Uterus (tissue), 4 donors: ENCODE measurements at places on chromosomes 7 and 10.

DNA sequence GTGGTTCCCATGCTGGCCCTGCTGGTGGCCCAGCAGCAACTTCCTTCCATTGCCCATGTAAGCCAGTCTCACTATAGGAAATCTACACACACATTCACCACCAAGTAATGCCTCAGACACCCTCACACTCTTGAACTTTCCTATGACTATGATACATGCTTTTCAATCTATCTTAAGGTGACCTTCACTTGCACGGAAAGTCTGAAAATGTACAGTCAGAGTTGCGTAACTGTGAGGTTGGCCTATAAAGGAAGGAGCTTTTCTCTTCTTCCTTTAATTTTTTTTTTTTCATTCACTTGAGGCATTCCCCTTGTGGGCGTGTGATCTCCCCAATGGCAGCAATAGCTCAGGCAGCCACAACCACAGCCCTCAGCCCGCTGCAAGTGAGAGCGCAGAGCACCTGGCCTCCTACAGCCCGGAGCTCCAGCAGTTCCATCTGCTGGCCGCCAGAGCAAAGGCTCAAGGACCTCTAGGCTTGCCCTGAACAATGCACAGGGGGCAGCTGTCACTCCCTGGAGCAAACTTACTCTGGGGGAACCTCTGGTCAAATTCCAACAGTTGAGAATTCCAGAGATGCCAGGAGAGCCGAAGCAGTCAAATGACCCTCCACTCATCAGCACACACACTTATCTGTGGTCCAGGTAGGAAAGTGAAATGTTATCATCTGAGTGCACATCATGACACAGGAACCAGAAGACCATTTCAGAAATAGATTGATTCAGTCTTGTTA, 123.1 kb upstream of the ADO start:
- H3K4me3 ChIP-seq, result no peak overlapping the region
- H3K27me3 ChIP-seq, result no peaks in the 10 kb centered on the region
- H3K36me3 ChIP-seq, result no peaks in the 10 kb centered on the region
- DNase-seq, result no peak

- no peaks in the 10 kb centered on the region for H3K4me1 ChIP-seq
- no peak overlapping the region for H3K27ac ChIP-seq
- H3K4me3 ChIP-seq, result no peak overlapping the region
- H3K27me3 ChIP-seq, result no peaks in the 10 kb centered on the region
- no peaks in the 10 kb centered on the region for H3K36me3 ChIP-seq
- DNase-seq, result no peak
These were observed 551.7 kb upstream of the LRRN3 start for GRCh38 chr7:110539216-110539615.

DNA sequence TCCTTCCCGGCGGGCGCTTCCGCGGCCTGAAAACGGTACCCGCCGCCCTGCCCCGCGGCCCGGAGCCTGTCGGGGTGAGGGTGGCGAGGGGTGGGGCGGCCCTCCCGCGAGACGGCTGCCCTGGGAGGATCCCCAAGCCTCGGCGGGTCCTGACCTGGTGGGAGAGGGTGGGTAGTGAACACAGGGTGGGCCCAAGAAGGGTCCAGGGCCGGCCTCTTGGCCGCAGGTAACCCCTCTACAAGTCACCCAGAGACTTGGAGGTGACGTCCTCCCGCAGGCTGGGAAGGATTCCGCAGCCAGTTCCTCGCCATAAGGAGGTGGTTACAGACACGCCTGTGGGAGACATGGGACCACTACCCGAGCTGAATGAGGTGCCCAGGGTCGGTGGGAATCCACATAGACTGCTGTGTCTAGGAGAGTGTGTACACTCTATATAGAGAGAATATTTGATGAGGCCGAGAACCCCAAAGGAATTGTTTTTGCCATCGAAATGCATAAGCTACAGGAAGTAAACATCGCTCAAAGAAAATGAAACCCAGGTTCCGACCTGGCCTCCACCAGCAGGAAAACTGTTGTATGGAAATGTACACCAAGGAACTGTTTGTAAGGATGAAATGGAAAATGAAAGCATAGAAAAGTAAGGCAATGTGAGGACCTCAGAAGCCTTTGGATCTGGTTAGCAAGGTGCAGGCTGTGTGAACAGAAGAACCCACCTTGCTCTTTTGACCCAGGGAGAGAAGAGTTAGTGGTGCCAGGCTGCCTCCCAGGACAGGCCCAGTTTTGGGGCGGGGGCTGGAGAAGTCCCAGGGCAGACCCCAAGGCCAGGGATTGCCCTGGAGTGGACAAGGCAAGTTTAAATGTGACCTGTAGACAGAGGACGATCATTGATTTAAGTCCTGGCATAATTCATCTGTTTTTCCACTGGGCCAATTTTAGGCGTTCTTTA, 659 bp downstream of the OPTN start:
- no peaks in the 10 kb centered on the region for H3K4me1 ChIP-seq
- H3K27me3 ChIP-seq, result no peaks in the 10 kb centered on the region
- peak overlapping the region; percentile 88 for H3K27ac ChIP-seq
- H3K36me3 ChIP-seq, result no peaks in the 10 kb centered on the region
- DNase-seq, result peak; percentile 35
- peak overlapping the region; percentile 54 for H3K4me3 ChIP-seq

- DNase-seq, result no peak
- H3K36me3 ChIP-seq, result no peaks in the 10 kb centered on the region
- H3K4me3 ChIP-seq, result no peak overlapping the region
- H3K4me1 ChIP-seq, result no peaks in the 10 kb centered on the region
- H3K27ac ChIP-seq, result no peak overlapping the region
These were observed 138.7 kb downstream of the MAPK8 start for GRCh38 chr10:48444861-48445841.

- H3K27me3 ChIP-seq, result no peaks in the 10 kb centered on the region
- H3K4me1 ChIP-seq, result no peaks in the 10 kb centered on the region
- no peak overlapping the region for H3K4me3 ChIP-seq
- H3K36me3 ChIP-seq, result no peaks in the 10 kb centered on the region
- DNase-seq, result no peak
These were observed 3.4 kb upstream of the NT5C2 start for GRCh38 chr10:103196516-103196915.

DNA sequence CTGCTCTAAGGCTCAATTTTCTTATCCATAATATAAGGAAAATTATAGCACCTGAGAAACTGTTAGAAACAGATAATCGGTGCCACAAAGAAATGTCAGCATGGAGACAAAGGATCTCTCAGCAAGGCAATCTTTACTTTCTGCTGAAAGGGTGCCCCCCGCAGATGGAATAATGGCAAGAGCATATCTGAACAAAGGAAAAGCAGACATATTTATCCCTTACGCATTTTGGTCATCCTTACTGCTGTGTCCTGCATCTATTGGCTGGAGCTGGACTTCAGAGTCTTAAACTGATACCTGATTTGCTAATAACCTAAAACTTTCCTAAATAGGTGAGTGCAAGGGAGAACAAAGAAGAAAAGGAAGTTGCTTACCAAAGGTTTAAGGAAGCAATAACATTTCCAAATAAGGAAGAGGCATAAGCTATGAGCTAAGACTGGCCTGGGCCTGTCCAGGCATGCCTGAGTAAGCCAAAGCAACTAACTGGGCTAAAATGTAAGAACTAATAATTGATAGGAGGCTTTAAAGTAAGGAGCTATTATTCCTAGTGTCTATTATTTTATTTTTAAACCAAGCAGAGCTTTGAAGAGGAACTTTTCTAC, 39.6 kb upstream of the ELMO1 start:
- no peaks in the 10 kb centered on the region for H3K4me1 ChIP-seq
- no peaks in the 10 kb centered on the region for H3K36me3 ChIP-seq
- no peak for DNase-seq
- H3K4me3 ChIP-seq, result no peak overlapping the region
- no peak overlapping the region for H3K27ac ChIP-seq
- H3K27me3 ChIP-seq, result no peaks in the 10 kb centered on the region

DNA sequence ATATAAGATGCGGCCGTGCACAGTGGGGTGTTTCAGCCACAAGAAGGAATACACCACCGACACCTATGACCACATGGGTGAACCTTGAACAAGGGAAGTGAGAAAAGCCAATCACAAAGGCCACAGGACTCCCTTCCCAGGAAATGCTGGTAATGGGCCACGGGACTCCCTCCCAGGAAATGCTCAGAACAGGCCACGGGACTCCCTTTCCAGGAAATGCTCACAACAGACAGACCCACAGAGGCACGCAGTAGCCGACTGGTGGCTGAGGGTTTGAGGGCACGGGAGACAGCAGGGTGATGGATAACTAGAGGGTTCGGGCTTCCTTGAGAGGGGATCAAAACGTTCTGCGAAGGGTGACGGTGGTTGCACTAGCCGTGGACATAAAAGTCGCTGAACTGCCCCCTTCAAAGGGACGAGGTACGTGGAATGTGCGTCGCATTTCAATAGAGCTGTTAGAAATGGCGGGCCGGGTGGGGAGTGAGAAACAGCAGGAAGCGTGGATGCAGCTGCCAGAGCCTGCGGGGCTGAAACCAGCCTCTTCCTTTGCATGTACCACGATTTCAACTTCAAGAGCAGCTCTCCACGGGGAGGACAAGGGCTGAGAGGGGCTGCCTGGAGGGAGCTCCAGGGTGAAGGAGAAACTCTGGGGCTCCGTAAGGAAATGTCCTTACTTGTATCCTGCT, 274.0 kb downstream of the ELFN1 start:
- H3K36me3 ChIP-seq, result no peaks in the 10 kb centered on the region
- H3K27ac ChIP-seq, result no peak overlapping the region
- H3K4me3 ChIP-seq, result no peak overlapping the region
- DNase-seq, result no peak

GRCh38 chr7:5657901-5658300, 123.6 kb downstream of the RNF216 start:
- no peaks in the 10 kb centered on the region for H3K27me3 ChIP-seq
- no peaks in the 10 kb centered on the region for H3K4me1 ChIP-seq
- H3K36me3 ChIP-seq, result no peaks in the 10 kb centered on the region

DNA sequence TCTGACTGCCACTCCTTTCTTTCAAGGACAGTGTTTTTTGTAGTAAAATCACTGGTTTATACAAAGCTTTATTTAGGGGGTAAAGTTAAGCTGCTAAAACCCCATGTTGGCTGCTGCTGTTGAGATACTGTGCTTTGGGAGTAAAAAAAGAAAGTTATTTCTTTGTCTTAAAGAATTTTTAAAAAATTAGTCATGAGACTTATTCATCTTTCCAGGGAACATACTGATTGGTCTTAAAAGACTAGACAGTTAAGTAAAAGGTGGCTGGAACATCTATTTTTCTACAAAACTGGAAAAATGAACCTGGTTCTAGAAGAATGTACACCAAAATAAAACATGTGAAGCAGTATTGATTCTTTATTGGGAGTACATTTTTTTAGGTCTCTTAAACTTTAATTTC, 20.6 kb downstream of the BBIP1 start:
- no peaks in the 10 kb centered on the region for H3K27me3 ChIP-seq
- DNase-seq, result no peak
- no peaks in the 10 kb centered on the region for H3K4me1 ChIP-seq
- H3K4me3 ChIP-seq, result no peak overlapping the region
- no peak overlapping the region for H3K27ac ChIP-seq

DNA sequence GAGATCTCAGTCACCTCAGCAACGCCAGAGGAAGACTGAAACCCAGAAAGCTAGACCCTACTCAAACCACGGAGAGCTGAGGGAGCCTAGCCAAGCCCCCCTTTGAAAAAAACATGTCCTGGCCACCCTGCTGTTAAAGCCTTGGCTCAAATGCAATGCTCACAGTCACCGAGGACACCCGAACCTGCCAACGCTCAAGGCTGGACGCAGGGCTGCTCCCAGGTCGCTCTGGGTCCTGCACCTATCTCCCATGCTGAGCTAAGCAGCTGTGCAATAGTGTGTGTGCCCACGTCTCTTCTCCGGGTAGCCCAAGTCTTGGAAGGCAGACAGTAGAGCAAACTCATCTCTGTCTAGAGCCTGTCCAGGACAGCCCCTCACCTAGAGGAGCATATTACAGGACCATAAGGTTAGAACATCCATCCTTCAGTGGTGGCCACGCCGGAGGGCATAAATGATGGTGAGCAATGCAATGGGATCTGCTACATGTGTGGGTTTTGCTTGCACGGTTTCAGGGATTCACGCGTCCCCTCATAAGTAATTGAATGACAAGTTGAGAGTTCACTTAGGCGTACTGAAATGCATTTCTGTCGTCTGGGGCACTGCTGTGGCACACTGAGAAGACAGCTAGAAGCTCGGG, 94.2 kb upstream of the DDC start:
- no peak overlapping the region for H3K4me3 ChIP-seq
- no peak for DNase-seq
- no peaks in the 10 kb centered on the region for H3K36me3 ChIP-seq
- H3K27ac ChIP-seq, result peak overlapping the region; percentile 87

DNA sequence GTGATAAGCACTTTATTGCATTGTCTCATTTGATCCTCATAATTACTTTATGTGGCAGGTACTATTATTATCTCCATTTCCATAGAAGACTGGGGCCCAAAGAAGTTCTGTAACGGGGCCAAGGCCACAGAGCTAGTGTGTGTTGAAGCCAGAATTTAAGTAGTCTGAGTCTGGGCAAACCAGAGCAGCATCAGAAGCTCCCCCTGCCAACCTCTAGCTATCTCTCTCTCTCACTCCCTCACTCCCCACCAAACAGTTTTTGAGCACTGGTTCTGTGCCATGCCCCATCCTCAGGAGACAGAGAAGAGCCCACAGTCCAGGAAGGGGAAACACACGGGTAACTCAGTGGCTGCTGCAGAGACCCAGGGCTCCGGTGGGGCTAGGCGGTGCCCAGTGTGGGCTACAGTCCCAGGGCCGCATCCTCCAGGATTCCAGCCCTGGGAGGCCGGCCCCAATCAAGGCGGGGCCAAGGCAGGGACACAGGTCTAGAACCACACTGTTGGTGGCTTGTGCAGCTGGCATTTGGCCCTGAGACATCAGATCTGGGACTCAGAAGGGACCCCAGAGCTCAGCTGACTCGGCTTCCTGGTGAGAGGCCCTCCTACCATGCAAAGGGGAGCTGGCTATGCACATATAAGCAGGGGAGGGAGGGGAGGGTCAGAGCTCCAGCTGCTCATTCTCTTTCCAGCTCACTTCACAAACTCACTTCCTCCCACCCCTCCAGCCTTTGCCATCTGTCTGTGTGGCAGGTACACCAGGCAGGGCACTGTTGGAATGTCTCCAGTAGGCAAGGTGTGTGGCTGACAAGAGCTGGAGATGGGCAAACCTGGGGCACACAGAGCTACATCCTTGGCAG, 34.4 kb downstream of the COL13A1 start:
- no peak overlapping the region for H3K4me3 ChIP-seq
- H3K36me3 ChIP-seq, result no peaks in the 10 kb centered on the region

DNA sequence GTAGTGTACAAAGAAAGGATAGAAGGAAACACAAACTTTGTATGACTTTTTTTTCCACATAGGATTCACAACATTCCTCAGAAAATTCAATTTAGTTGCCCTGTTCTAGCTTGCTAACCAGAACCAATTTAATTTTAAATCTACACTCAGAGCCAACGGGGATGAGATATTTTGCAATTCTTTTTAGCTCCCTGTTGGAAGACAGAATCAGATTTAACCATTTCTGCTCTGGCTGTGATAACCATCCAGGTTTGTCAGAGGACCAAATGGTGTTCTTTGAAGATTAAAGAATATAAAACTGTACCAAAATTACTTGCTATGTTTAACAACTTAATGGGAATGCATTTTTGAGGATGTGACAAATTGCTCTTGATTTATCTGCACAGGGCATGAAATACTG, 319.7 kb downstream of the HPSE2 start:
- H3K36me3 ChIP-seq, result no peaks in the 10 kb centered on the region
- no peak for DNase-seq
- no peak overlapping the region for H3K27ac ChIP-seq
- no peaks in the 10 kb centered on the region for H3K4me1 ChIP-seq

GRCh38 chr10:116948530-116948870, 56.5 kb downstream of the SHTN1 start:
- DNase-seq, result no peak
- no peak overlapping the region for H3K27ac ChIP-seq
- H3K27me3 ChIP-seq, result no peaks in the 10 kb centered on the region
- H3K4me1 ChIP-seq, result no peaks in the 10 kb centered on the region
- no peak overlapping the region for H3K4me3 ChIP-seq

GRCh38 chr10:7192831-7193361, 217.9 kb downstream of the SFMBT2 start:
- H3K4me3 ChIP-seq, result no peak overlapping the region
- H3K4me1 ChIP-seq, result no peaks in the 10 kb centered on the region
- no peak for DNase-seq
